ENCODE measurements at places on chromosomes 1 and 21. TPM values are rescaled to one million over a fixed set of nuclear protein-coding genes. Genes with fewer than 3 reads are reported as not detected.
A peak's percentile ranks its signal among the peaks of the same experiment; 100 is the strongest.

- DNase-seq: peak; percentile 87
These were observed 21.5 kb downstream of the NDUFS5 start for GRCh38 chr1:39047374-39048229.

GRCh38 chr1:15411593-15412137, 2.0 kb downstream of the EFHD2 start:
- no peak for DNase-seq

DNA sequence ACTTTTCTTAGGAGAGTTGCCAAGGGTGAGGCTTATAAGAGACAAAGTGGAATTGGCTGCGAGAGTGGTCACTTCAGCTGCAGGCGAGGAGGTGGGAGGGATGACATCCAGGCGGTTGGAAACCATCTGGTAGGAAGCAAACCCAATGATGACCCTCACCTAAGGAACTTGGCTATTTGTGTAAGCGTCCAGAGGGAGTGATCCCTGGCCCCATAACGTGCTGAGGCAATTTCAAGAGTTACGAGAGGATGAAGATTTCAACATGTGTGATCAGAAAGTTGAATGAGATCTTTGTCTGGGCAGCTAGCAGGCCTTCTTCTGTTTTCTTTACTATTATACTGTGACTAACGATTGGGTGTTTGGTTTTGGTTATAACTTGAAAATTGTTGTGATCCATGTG, 102.7 kb upstream of the VANGL1 start:
- no peak for DNase-seq

The ALX3 gene
- not detected for total RNA-seq

DNA sequence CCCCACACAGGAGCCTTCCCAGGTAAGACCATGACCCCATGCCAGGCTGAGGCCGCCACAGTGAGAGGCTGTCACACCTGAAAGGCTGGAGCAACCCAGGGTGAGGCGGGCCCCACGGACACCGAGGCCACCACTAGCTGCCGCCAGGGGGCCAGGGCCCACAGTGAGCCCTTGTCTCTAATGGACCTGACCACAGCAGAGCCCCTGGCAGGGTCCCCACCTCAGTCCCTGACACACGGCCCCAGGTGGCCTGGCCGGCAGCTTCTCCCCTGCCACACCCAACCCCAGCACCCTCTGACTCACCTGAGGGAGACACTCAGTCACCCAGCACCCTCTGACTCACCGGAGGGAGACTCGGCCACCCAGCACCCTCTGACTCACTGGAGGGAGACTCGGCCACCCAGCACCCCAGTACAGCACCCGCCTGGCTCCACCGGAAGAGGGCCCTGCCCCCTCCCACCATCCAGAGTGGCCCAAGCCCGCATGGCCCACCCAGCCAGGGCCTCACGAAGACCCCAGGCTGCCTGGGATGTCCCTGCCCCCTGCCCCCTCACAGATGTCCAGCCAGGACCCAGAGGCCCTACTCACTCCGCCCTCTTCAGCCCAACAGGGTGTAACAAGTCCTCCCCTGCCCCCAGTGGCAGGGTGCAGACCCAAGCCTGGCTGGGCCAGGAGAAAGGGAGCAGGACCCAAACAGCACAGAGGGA, 4.4 kb downstream of the DVL1 start:
- no peak for DNase-seq

DNA sequence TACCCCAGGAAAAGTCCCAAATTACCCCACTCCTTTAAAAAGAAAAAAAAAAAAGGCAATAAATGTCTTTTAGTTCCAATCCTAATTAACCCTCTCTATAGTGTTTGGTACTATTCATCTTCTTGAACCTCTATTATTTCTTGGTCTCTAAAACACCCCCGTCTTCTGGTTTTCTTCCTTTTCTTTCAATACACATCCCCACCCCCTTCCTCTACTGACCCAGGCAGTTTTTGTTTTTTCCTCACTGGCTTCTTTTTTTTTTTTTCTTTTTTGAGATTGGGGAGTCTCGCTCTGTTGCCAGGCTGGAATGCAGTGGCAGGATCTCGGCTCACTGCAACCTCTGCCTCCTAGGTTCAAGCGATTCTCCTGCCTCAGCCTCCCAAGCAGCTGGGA, 26.1 kb downstream of the EGLN1 start:
- DNase-seq: no peak

DNA sequence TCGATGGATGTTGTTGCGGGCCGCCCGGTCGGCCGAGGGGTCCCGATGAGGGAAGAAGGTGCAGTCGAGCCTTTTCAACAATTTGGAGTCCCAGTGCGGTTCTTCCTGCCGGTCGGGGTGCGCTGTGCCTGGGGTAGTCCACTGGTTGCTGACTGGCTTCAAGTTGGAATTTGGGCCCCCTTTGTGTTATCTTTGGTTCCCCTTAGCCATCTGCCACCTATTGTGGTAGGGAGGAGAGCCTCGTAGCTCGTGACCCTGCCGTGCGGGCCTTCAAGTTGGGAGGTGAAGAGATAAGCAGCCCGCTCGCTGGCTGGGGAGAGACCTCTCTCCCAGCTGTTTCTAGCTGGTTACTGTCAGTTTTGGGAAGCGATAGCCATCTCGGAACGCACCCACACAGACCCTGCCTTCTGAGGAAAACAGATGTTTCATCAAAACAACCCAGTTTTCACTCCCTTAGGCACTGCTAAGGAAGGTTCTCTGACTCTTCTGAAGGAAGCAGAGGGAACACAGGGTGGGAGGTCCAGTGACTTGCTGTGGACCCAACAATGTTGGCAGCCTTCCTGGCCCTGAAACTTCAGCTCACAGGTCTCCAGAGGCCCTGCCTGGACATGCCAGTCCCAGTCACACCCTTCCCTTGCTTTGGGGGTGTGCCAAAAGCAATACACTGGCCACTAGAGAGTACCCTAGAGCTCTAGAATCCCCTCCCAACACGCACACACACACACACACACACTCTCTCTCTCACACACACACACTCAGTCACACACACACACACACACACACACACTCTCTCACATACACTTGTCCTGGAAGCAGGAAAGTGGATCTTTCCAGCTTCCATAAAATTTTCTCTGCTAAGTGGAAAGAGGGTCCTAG, 1.0 kb downstream of the BTG2 start:
- peak; percentile 83 for DNase-seq

The NRAS gene
- 78.7 TPM for total RNA-seq

DNA sequence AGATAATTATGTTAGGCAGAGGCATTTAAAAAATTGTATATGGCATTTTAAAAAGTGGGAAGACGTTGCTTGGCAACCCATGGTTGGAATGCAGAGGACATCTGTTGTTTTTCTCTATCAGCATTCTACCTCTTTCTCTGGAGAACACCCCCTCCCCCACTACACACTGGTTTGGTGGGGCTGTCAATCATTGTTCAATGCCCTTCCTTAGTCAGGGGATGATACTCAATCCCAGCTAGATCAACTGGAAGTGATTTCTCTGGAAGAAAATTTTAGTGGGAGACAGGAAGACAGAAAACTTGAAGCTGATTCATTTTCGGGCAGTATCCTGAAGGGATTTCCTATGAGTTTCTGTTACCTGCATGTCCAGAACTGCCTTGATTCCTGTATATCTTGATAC, 35.7 kb upstream of the CAP1 start:
- DNase-seq: no peak

The CA14 gene
- not detected for total RNA-seq

The ANKRD65 gene
- 0.38 TPM for total RNA-seq

DNA sequence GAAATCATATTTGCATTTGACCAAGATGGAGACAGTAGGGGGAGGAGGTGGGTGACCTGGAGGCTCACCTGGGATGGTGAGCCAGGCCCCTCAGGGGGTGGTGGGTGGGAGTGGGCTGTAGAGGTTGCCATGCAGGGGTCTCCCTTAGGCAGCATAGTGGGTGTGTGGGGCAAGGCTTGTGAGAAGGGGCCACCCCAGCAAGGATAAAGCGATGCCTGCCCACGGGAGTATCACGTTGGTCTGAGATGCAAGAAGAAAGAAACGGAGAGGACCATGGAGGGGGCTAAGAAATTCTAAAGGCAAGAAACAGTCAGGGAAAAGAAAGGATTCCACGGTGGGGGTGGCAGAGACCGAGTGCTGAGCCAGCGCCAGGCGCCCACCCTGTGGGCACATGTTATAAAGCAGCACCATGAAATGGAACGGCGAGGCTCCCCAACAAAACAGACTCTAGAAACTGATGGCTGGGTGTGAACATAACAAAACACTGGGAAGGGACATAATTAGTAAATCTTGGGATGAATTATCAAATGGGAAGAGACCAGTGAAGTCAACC, 11.7 kb upstream of the C2CD2 start:
- no peak for DNase-seq

DNA sequence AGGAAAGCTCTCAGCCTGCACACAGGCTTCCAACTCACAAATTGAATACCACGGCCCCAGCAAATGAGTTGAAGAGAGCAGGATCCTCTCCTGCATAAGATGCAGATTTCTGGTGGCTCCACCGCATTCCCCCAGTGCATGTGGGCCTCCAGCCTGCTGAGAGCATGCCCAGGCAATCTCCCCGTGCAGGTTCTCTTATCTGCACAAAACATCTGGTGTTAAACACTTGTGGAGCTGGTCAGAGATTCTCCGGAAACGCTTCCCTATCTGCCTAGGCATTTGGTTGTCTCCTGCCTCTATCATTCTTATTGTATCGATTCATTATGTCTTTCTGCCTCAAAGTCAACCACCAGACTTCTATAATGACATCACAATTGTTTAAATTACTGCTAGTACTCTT, 1349.0 kb upstream of the B3GALT2 start:
- DNase-seq: no peak

GRCh38 chr1:54385727-54386022, 20.5 kb downstream of the SSBP3 start:
- no peak for DNase-seq

GRCh38 chr1:67013573-67013972, 40.4 kb downstream of the SLC35D1 start:
- DNase-seq: no peak

The SLAMF8 gene
- total RNA-seq: not detected

GRCh38 chr1:170254371-170254770, 108.6 kb downstream of the NTMT2 start:
- no peak for DNase-seq

DNA sequence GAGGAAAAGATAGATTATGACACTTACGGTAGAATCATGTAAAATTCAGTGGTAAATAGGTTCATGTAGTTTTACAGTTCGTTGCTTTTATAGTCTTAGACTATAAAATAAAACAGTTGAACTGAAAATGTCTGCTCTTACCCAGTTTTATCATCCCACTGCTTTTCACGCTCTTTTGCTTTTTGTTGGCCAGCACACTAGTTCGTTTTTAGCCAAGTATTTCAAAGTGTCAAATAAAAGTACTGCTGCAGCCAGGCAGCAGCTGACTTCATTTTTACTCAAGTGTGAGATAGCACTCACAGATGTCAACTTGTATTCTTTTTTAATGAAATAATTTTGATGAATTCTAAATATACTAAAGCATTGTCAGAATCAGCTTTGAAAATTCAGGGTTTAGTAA, 18.5 kb upstream of the BTG3 start:
- DNase-seq: no peak

- no peak for DNase-seq
These were observed 78.2 kb upstream of the CAPZB start for GRCh38 chr1:19563324-19564097.

GRCh38 chr1:26861889-26862378, 1.0 kb upstream of the SFN start:
- DNase-seq: no peak

The TSHB gene
- not detected for total RNA-seq

The RNU1-1 gene
- total RNA-seq: 2,019 TPM

The OR2T8 gene
- total RNA-seq: not detected

DNA sequence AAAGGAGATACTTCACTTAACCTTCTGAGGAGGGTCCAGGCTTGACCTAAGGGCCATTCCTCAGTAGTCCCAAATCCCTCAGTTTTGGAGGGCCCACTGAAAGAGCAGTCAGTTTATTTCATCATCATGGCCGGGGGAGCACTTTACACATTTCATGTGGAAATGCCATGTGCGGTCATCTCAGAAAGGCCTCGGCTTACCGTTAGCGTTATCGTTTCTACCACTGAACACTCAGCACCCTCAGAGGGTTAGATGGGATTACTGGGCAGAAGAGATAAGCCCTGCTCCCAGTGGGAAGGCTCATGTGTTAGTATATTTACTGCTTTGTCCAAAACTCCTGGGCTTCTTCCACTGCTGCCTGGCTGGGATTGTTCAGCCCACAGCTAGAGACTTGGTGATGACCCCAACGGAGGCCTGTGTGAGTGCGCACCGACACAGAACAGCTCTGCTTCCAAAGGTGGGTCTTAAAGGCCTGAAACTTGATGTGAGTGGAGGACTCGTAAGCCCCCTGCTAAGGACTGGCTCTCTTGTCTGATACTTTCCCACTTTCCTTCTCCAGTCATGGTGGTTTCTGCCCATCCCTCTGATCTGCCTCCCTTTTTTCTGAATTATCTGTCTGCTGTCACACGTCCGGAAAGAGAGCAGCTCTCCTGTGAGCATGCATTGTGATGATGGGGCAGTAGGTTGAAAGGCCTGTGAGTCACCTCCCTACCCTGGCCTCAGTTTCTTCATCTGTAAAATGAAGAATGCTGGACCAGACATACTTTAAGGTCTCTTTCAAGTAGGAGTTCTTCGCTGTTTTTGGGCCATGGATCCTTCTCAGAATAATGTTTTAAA, 284.5 kb downstream of the ASTN1 start:
- DNase-seq: no peak

DNA sequence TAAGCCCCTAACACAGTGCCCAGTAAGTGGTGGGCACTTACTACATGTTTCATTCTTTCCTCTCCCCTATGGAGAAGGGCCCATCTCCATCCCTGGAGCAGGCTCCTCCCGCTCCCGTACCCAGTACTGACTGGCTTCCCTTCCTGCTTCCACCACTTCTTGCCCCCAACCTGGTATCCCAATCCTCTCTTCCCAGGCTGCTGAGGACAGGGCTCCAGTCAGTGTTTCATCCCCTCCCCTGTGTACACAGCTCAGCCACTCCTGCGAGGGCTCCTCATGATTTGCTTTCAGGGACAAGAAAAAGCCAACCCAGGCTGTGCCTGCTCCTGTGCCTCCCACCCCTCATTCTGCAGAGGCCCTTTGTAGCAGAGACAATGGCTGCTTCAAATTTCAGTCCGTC, 20.8 kb upstream of the ETV3 start:
- no peak for DNase-seq

GRCh38 chr1:166119471-166119965, 47.3 kb downstream of the FAM78B start:
- no peak for DNase-seq

The ADPRS gene
- 33.9 TPM for total RNA-seq

The KLHDC8A gene
- total RNA-seq: not detected

The FCAMR gene
- total RNA-seq: not detected

DNA sequence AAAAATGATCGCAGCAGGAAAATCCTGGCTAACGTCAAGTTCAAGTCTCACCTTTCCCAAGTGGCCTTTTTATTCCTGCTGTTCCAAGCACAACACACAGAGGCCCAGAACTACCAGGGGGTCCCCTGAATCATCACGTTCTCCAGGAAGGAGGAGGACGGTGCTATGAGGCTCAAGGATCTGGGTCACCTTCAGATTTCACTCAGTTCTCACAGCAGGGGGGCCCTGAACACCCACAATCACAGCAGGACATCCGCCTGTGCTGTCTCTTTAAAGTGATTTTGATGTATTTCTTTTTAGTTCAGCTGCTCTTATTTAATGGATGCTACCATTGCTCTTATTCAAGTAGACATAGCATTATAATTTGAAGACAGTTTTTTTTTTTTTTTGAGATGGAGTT, 173.4 kb downstream of the HUNK start:
- no peak for DNase-seq

The NR0B2 gene
- not detected for total RNA-seq

The DLGAP3 gene
- total RNA-seq: 0.12 TPM

GRCh38 chr21:35048183-35048601, 910 bp downstream of the RUNX1 start:
- no peak for DNase-seq

The KLHDC7A gene
- total RNA-seq: not detected

Measured in endothelial cell of umbilical vein (primary cell).